ENCODE measurements at places on chromosomes 5 and 9.

DNA sequence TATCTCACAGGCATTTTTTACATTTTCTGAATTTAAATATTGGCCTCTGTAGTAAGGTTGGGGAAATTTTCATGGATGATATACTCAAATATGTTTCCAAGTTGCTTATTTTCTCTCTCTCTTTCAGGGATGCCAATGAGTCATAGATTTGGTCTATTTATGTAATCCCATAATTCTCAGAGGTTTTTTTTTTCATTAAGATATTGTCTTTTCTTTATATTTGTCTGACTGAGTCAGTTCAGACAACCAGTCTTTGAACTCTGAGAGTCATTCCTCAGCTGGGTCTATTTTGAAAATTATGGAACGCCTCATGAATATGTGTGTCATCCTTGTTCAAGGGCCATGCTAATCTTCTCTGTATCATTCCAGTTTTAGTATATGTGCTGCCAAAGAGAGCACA is 223.2 kb downstream of the PCSK1 start:
- ATAC-seq: no peak

DNA sequence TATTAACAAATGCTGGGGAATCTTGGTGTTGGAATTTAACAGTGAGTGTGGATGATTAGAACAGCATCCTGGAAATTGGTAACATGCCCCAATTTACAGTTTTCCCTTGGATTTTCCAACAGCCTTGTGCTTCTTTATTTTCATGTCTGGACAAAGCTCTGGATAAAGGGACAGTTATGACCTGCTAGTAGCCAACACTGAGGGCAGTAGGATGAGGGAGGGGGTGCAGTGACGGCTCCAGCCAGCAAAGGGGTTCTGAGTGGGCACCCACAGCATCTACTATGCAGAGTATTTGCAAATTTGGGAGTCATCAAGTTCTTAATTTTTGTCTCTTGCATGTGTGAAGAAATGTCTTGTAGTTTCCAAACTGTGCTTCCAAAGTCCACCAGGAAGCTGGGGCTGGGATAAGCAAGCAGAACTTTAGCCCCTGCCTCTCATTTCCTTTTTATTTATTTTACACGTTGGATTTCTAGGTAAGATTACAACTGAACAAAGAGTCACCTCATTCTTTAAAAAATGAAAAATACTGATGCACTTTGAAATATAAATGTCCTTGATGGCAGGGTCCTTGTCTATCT is 63.0 kb upstream of the SELENOP start:
- no peak for ATAC-seq

DNA sequence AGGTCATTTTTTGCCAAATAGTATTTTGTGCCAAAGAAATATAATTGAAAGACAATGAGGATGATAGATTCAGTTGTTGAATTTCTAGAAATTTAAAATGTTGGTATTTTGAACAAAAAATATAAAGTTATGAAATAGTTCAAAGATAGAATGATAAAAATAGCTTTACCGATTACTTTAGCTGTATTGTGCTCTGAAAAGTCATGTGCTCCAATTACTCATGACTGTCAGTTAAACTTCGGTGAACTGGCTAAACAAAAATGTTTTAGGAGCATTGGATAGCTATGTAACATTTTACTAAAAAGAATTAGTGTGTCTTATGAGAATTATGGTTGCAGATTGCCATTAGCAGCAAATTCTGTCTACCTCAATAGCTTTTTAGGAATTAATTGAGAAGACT is 177.3 kb upstream of the VCAN start:
- no peak for ATAC-seq

DNA sequence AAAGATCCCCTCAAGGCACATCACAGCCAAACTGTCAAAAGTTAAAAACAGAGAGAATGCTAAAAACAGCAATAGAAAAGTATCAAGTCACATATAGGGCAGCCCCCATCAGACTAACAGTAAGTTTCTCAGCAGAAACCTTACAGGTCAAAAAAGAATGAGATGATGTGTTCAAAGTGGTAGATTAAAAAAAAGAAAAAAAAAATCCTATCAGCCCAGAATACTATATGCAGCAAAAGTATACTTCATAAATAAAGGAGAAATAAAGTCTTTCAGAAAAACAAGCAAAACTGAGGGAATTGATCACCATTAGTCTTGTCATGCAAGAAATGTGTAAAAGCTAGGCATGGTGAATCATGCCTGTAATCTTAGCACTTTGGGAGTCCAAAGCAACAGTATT is 99.9 kb upstream of the RAD23B start:
- ATAC-seq: no peak

DNA sequence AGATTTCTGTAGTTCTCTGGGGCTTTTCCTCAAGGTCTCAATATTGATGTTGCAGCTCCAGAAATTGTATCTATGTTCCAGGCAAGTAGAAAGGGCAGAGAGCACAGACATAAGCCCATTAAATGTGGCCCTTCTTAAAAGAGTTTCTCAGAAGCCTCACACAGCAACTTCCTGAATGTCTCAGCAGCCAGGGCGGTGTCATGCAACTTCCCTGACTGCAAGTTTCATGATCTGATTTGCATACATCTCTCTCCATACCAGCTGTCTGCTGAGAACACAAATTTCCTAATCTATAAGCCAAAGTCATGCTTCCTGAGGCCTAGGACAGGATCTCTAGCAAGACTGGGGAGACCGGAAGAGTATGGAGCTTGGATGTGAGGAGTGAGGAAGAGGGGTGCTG is 13.0 kb downstream of the RGS7BP start:
- ATAC-seq: no peak

- ATAC-seq: no peak
Observed at GRCh38 chr5:13540168-13540750, 404.2 kb downstream of the DNAH5 start.

- ATAC-seq: peak; percentile 71
Observed at GRCh38 chr5:150161242-150162141, 5.1 kb upstream of the CDX1 start.

- no peak for ATAC-seq
Observed at GRCh38 chr5:158755986-158756385, 343.7 kb downstream of the EBF1 start.

DNA sequence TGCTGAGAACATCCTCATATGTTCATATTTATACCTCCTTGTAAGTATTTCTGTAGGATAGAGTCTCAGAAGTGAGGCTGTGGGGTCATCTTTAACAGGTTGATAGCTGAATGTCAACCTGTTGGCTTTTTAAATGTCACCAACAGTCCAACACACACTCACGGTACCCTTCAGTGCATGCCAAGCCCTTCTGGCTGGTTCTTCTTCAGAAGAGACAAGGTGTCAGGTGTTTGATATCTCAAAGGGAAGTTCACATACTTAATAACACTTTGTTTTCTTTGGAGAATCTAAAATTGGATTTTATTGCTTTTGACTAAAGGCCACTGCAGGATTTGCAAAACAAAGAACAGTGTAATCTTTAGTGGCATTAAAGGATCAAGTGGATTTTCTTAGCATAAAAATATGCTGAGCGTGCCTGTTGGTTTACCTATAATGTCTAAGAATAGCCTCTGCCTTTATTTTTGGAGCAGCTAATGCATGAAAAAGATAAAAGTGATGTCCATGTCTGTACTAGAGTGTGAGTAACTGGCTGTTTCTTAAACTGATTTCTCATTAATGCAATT is 58.2 kb downstream of the RGS3 start:
- ATAC-seq: no peak

DNA sequence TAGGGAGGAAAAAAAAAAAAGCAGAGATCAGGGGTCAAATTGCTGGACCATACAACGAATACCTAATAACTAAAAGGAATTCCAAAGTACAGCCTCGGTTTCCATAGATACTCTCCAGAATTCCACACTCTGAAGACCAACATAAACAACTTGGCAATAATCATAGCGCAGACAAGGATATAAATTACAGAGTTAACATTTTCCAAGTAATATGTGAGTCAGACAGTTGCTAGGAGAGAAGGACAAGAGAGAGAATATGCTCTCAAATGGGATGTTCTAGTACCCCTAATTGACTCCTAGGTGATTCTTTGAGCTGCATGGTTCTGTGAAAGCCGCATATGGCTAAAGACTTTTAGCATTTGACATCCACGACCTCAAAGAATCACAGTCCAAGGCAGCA is 165.2 kb downstream of the FRMD3 start:
- no peak for ATAC-seq

DNA sequence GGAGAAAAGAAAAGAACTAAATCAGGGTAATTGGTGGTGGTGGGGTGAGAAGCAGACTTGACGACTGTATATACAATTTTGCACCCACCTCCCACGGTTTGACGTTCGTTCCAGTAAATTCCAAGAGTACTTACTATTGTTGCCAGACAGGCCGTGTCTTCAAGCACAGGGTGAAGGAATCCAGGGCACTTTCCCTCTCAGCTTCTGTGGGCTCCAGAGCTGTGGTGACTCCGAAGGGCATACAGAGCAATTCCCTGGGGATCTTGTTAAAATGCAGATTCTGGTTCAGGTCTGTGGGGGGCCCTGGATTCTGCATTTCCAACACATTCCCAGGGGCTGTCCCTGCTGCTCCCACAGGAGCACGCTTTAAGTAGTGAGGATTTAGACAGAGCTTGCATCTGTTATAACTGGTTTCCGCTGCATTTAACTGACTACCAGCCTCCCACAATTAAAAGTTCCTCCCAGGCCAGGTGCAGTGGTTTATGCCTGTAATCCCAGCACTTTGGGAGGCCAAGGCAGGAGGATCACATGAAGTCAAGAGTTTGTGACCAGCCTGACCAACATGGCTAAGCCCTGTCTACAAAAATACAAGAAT is 49.3 kb upstream of the FANCC start:
- no peak for ATAC-seq

- ATAC-seq: no peak
Observed at GRCh38 chr5:68026092-68026885, 189.3 kb upstream of the PIK3R1 start.

DNA sequence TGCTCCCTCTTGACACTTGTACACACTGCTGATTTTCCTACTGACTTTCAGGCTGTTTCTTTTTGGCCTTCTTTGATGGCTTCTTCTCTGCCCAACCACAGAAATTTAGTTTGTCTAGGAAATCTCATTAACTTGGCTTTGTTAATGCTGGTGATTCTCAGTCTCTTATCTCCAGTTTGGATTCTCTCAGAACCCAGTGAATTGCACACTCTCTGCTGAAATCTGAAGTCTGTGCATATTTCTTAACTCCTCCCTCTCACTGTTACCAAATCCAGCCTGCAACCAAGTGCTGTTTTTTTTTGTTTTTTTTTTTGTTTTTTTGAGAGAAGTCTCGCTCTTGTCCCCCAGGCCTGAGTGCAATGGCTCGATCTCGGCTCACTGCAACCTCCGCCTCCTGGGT is 117.2 kb downstream of the CDC42SE2 start:
- no peak for ATAC-seq

DNA sequence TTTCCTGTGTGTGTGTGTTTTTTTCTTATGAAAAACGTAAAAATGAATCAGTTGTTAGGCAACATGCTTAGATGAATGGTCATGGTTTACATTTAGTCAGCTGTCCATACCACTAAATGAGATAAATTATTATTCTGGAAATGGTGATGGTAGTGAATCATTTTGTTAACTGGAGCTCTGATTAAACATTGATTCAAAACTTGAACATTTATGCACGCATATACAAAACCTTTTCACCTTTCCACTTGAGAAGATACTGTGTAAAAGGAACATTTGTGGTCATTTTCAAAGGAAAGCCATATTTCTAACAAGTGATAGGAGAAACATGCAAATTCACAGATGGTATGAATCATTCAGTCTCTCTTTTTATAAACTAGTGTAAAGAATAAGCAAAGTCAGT is 162.0 kb downstream of the SLC25A46 start:
- ATAC-seq: no peak

GRCh38 chr5:125295405-125295872 is 549.0 kb upstream of the ZNF608 start:
- no peak for ATAC-seq

DNA sequence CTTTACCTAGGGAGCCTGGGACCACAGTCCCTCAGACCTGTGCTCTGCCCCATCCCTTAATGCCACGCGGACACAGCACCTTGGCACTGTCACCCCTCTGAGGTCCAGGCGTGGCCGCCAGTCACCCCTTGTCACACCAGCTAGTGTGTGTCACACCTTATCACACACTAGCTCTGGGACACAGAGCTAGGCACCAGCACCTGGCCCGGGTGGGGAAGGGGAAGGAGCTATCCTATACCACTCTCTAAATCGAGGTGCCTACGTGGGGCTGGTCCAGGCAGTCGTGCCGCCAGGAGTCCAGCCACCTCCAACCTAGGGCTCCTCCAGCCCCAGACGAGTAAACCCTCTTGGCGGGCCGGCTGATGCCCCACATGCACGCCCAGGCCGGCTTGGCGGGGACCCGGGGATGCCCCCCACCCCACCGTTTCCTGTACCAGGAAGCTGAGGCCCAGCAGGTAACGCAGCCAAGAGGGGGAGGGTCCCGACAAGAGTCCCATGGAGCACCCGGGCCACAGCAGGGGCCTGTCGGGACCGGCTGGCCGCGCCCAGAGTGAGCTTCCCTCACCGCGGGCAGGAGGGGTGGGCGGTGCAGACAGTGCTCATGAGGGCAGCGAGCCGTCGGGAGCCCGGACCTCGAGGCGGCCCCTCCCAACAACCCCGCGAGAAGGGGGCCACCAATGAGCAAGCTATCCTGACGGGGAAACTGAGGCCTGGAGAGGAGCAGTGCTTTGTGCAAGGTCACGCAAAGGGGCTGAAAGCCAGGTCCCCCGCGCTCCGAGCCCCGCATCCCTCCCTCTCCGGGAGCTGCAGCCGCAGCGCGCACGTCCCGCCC is 550 bp downstream of the CORO2A start:
- ATAC-seq: no peak

DNA sequence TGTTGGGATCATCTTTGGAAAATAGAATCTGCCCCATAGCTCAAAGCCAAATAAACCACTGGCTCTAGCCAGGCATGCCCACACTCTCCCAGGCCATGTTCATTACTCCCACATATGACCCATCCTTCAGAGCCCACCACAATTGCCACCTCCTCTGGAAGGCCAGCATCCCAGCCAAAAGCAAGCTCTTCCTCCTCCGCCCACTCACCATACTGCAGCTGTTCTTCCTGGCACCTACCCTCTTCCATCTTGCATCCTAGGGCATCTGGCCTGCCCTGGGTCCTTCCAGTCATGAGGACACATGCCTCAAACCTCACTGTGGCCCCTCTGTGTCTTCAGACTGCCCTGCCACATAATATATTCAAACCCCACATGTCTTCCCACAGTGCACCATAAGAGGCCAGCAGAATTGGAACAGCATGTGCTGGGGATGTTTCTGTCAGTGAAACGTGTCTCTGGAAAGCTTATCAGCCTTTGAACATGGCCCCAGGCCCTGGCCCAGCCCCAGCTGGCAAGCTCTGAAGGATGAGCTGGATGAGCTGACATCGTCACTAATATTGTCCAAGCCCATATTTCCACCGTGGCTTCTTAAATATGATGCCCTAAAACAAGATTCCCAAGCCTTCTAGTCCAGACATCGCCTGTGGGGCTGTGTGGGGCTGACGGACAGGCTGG is 230.8 kb downstream of the AGTPBP1 start:
- no peak for ATAC-seq

GRCh38 chr5:116883875-116884274 is 309.3 kb upstream of the SEMA6A start:
- ATAC-seq: no peak

GRCh38 chr5:142012186-142012785 is 541 bp downstream of the GNPDA1 start:
- ATAC-seq: peak; percentile 10

Measured in gastroesophageal sphincter (tissue), 4 donors.